Inflammatory macrophage treated with lipopolysaccharide for 1 hour (primary cell): ENCODE measurements at places on chromosomes 6 and 20.
A peak's percentile ranks its signal among the peaks of the same experiment; 100 is the strongest.

DNA sequence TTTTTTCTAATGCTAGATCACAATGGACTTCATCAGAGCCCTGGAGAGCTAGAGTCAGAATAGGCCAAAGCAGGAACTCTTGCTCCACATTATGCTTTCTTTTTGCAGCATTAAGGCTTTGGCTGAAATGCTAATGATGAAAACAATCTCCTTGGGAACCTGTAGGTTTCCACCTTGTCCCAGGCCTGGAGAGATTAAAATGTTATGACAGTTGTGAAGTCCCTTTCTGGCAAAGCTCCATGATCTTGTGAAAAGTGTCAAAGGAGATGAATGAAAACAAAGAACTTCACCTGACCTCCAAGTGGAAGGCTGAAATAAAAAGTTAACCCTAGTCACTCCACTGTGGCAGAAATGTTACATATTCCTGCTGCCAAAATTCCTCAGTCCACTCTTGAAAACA is 64.0 kb upstream of the LRRC1 start:
- no peak for DNase-seq

GRCh38 chr20:25984933-25985332 is 288.3 kb upstream of the ZNF337 start:
- DNase-seq: no peak

- DNase-seq: no peak
Observed at GRCh38 chr20:2179233-2179580, 77.6 kb downstream of the STK35 start.

GRCh38 chr6:11110921-11111768 is at the start of gene ERVFRD-1:
Gene ERVFRD-1 (minus strand): TSS chr6:11111725. CDS start chr6:11105310, 6,415 bp downstream.
- DNase-seq: no peak

DNA sequence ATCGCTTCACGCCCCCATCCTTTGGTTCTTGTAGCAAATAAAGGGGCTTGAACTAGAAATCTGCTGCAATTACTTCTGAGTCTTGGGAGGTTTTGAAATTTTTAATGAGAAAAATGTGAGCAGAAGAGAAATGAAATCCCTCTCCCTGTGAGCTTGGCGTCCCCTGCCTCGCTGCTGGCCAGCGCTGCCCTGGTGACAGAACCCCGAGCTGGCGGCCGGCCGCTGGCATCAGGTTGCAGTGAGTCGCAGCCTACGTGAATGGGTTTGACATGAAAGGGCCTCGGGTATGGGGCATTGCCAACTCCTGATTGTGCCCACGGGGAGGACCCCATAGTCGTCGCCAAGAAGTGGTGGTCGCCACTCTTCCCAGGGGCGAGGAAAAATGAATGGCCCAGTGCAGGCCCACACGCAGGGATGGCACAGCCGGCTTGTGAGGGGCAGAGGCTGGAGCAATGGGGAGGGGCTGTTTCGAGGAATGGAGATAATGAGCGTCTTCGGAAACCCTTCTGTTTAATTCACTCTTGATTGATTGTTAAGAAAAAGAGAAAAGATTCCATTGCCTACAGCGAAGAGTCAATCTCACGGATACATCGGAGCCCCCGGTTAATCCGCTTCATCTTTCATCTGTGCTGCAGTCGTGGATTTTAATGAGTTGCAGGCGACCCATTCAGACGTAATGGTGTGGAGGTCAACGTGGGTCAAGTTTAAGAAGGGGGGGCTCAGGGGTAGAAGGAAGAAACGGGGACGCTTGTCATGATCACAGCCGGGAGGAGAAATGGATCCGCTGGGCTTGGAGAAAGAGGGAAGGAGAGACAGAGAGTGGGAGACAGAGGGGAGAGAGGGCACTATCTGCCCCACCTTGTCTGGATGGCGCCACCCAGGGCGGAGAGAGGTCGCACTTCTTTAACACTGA is 380.1 kb downstream of the THBS2 start:
- no peak for DNase-seq

GRCh38 chr20:19889011-19889953 is 127.9 kb upstream of the NAA20 start:
- DNase-seq: no peak

DNA sequence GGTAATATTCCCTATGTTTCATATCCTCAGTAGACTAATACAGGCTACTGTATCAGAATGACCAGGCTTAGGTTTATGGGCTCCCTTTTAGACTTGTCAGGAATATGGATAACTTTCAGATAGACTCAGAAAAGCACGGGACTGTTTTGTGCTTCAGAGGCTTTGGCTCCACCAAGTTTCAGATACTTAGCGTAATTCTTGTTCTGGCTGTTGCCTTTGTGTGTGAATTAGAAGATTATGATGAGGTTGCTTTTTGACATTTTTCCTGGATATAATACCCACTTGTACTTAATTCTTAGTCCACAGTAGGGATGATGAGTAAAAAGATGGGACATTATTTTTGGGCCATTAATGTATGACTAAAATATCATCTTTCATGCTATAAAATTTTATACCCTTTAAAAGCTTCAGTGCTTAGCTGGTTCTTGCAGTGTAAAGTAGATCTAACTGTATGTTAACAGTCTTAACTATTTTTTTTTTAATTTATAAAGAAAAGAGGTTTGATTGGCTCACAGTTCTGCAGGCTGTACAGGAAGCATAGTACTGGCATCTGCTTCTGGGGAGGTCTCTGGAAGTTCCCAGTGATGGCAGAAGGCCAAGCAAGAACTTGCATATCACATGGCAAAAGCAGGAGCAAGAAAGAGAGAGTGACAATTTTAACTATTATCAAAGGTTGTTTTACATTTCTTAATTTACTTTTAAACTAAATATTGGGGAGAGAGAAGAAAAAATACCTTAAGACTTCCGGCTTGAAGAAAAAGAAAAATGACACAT is 120.7 kb downstream of the ZFAND3 start:
- DNase-seq: peak; percentile 31

GRCh38 chr6:3208775-3209113 is 18.7 kb downstream of the TUBB2B start:
- no peak for DNase-seq

- no peak for DNase-seq
Observed at GRCh38 chr20:51118216-51118615, 95.3 kb upstream of the KCNG1 start.

DNA sequence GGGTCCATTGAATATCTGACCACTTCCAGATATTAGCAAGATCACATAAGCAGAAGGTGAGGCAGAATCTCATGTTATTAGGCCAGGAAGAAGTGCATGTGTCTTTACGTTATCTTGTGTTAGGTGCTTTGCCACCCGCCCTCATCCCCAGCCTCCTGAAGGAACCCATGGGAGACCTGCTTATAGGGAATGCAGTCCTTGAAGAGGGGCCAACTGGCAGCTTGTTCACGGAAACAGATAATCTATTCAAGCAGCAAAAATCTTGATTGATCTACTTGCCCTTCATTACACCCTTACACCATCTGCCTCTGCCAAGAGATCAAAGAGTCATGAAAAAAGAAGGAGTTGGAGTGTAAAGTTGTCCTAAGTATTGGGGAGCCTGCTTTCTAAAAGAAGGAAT is 576.4 kb downstream of the HTR1B start:
- no peak for DNase-seq

GRCh38 chr20:49276161-49276960 is 1.5 kb downstream of the ZNFX1 start:
- peak; percentile 92 for DNase-seq

DNA sequence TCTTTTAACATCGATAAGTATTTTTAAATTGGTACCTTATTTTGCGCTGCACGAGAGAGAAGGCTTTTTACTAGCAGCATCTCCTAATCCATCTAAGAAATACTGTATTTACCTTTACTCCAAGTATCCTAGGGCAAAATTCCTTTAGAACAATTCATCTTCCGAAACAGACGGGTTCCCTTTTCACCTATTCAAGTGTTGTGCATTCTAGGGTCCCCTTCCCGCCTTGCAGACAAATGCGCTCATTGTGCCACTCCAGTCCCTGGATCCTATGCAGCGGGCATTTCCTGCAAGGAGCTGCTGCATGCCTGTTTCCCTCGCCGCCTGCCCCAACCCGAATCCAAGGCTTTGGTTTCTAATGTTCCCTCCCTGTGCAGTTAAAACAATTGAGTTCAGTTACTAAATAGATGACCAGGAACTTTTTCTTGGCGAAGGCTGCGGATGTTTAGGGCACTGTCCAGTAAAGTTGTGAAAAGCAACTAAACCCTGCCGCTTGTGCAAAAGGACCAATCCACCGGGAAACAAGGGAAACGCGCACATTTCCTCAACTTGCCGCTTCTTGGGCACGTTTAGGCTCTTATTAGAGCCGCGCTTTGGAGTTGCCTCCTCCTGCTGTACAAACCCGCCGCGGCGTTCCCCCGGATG is 556 bp upstream of the SCAF8 start:
- no peak for DNase-seq

- no peak for DNase-seq
Observed at GRCh38 chr6:28537509-28538140, 11.9 kb downstream of the GPX5 start.

DNA sequence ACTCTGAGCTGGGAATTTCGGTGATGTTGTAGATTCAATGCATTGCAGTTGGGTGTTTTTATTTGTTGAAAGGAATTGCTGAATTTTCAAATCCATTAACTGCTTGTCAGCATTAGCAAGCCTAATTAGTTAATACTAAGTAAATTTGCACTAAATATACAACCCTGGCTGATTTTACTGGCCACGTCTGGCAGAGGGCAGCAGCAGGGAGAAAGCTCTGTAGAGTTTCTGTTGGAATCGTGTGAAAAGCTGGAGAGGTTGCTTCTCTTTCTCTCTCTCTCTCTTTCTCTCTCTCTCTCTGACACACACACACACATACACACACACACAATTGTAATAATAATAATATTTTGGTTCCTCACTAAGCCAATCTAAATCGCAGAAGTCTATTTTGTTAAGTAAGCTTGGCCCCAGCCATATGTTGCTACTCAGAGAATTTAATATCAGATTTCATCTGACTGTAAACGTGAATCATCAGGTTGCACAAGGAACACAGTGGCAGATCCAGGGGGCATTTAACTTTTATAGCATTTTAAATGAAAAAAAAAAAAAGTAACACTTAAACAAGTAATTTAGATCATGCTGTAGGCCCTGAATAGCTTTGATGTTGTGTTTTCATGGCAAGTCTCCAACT is 289.5 kb downstream of the ESR1 start:
- DNase-seq: no peak

- DNase-seq: no peak
Observed at GRCh38 chr6:13866301-13866700, 51.9 kb upstream of the MCUR1 start.

DNA sequence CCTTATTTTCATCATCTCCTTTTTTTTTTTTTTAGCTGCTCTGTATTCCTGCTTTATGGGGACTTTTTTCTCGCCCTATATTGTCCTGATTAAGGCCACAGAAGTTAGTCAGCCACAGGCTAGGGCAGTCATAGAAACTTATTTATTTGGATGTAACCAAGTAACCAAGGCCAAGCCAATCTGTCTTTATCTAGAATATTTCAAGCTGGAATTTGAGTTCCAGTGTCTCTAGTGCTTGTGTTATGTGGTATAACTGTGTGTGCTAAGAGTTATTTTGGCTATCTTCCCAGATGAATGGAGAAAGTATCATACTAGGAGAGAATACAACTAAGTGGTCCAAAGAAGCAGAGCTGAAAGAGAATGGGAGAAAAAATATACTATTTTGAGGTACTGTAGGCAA is 751.5 kb downstream of the CBLN4 start:
- no peak for DNase-seq

DNA sequence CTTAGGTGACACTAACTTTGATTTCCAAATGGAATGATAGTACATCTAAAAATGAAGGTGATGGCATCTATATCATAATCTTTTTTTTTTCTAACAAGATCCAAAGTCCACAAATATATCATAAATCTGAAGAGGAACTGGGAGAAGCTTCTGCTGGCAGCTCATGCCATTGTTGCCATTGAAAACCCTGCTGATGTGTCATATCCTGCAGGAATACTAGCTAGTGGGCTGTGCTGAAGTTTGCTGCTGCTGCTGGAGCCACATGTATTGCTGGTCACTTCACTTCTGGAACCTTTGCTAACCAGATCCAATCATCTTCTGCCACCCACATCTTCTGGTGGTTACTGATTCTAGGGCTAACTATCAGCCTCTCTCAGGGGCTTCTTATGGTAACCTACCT is 27.4 kb upstream of the KHDC1 start:
- DNase-seq: no peak

- no peak for DNase-seq
Observed at GRCh38 chr20:16423311-16424212, 149.7 kb downstream of the KIF16B start.

- no peak for DNase-seq
Observed at GRCh38 chr6:87029711-87030314, 65.1 kb downstream of the CGA start.

GRCh38 chr6:85372915-85373270 is 77.0 kb upstream of the NT5E start:
- DNase-seq: no peak

DNA sequence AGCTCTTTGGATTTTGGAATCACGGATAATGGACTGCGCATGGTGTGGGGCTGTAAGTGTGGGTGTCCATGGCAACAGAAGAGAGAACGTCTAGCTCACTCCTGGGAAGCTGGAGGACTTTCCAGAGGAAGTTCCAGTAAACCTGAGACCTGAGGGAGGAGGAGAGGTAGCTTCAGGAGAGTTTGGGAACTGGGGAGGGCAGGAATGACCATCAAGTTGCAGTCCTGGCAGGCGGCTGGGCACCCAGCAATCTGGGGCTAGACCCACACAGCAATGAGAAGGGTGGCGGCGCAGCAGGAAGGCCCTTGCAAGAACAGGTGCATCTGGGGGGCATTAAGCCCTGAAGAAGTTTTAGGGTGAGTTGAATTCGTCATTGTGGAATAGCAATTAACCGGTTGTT is 95.9 kb downstream of the FOXC1 start:
- no peak for DNase-seq

DNA sequence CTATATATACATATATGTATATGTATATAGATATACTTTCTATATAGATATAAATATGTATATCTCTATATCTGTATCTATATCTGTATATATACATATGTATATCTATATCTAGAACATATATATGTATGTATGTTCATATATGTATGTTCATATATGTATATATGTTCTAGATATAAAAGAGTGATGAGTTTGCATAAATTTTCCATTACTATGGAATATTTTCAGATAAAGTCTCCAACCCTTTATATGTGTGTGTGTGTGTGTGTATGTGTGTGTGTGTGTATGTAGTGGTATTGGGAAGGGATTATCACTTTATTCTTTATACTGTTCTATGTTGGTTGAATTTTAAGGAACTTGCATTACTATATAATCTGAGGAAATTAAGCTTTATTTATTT is 33.3 kb downstream of the SYNE1 start:
- DNase-seq: no peak

GRCh38 chr6:151005896-151006632 is 140.6 kb downstream of the MTHFD1L start:
- DNase-seq: no peak

- no peak for DNase-seq
Observed at GRCh38 chr6:49826743-49827406, 39.5 kb downstream of the CRISP1 start.

- DNase-seq: no peak
Observed at GRCh38 chr6:107668743-107669474, 155.2 kb downstream of the SCML4 start.

GRCh38 chr20:32804817-32805216 is 14.9 kb upstream of the MAPRE1 start:
- no peak for DNase-seq

GRCh38 chr6:79064635-79065034 is 13.4 kb downstream of the PHIP start:
- no peak for DNase-seq

GRCh38 chr6:109653264-109653663 is 37.7 kb downstream of the AK9 start:
- DNase-seq: no peak

GRCh38 chr20:45290677-45291355 is 15.8 kb upstream of the RBPJL start:
- peak; percentile 96 for DNase-seq
